Activated T-cell treated with anti-CD3 and anti-CD28 coated beads, Interleukin-2, amount 50 U/mL, for 48 hours (primary cell): ENCODE measurements at places on chromosomes 3 and 15.

DNA sequence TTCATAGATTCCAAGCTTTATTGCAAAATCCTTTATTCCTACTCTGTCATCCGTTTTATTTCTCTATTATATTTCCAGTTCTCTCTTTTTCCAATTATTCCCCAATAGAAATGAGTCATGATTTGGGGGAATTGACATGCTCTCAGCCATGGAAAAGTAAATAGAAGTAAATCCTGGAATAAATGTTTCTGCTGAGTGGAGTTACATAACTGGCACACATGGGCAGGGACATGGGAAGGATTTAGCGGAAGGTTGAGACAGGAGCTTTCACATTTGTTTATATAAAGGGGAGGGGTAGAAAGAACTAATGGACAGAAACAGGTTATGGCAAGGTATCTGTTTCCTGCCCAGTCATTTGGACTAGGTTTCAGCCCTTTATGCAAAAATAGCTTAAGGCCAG is 221.6 kb downstream of the PLOD2 start:
- no peak for DNase-seq

GRCh38 chr3:187979564-187979963 is 174.4 kb upstream of the LPP start:
- DNase-seq = peak; percentile 25

DNA sequence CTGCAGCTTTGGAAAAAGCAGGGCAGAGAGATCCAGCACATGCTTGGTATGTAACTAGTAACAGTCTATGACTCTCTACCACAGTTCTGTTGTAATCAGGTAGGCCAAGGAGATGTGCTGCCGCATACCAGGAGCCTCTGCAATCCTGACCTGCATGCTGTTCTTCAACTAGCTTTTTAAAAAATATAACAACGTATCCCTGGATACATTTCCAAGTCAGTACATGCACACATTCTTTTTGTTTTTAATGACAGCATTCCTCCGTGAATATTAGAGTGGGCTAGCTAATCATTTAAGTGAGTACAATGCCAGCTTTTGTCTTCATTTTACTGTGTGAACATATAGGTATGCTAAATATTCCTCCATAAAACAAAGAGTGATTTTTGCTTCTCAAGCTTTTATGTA is 437.8 kb downstream of the RBMS3 start:
- DNase-seq = no peak

GRCh38 chr3:168860028-168860427 is 764.3 kb upstream of the GOLIM4 start:
- DNase-seq = no peak

DNA sequence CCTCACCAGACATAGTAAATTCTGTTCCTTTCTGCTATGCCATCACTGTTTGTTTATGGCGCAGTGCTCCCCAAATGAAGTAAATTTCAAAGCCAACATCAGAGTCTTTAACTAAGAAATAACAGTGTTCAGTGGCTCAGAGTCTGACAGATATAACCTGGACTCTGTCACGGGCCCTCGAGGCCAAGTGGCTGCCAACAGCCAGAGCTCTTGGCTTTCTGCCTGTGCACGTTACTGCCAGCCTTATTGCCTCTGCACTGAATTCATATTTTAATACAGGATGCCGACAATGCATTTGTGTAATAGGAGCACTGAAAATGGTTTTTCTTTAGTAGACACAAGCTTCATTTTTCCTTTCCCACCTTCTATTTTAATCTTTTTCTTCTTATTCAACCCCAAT is 219.9 kb downstream of the NLGN1 start:
- no peak for DNase-seq

- peak; percentile 19 for DNase-seq
These were observed 67.6 kb downstream of the SLC6A11 start for GRCh38 chr3:10883478-10884234.

GRCh38 chr3:150887031-150887430 is 18.2 kb downstream of the MINDY4B start:
- no peak for DNase-seq

DNA sequence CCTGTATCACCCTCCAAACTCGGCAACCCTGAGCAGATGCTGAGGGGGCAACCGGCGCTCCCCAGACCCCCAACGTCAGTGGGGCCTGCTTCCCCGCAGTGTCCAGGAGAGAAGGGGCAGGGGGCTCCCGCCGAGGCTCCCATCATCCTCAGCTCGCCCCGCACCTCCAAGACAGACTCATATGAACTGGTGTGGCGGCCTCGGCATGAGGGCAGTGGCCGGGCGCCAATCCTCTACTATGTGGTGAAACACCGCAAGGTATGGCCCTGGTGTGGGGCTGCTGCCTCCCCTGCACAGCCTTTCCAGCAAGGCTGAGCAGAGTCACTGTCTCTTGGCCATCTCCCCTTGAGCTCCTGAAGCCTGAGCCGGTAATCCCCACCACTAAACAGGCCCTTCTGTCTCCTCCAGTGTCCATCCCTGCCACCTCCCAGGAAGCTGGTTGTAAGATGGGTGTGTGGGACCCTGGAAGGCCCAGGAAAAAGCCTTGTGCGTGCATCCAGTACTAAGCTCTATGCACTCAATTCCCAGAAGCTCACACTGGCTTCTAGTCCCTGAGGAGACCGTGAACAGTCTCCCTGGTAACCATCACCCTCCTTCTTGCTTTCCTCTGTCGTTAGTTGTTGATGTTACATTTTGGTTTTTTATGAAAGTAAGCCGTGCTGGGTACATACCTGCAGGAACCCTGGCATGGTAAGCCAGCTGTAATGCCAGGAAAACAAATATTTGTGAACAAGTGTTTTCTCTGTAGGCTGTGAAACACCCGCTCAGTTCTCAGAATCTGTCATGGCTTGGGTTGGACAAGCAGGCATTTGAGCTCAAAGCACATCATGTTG is 63.3 kb downstream of the BOC start:
- no peak for DNase-seq
